Kidney (tissue), 22 donors: ENCODE measurements at places on chromosomes 2 and 18. TPM values are rescaled to one million over a fixed set of nuclear protein-coding genes. Genes with fewer than 3 reads are reported as not detected.

Gene CRYGD
- polyA plus RNA-seq = not detected

DNA sequence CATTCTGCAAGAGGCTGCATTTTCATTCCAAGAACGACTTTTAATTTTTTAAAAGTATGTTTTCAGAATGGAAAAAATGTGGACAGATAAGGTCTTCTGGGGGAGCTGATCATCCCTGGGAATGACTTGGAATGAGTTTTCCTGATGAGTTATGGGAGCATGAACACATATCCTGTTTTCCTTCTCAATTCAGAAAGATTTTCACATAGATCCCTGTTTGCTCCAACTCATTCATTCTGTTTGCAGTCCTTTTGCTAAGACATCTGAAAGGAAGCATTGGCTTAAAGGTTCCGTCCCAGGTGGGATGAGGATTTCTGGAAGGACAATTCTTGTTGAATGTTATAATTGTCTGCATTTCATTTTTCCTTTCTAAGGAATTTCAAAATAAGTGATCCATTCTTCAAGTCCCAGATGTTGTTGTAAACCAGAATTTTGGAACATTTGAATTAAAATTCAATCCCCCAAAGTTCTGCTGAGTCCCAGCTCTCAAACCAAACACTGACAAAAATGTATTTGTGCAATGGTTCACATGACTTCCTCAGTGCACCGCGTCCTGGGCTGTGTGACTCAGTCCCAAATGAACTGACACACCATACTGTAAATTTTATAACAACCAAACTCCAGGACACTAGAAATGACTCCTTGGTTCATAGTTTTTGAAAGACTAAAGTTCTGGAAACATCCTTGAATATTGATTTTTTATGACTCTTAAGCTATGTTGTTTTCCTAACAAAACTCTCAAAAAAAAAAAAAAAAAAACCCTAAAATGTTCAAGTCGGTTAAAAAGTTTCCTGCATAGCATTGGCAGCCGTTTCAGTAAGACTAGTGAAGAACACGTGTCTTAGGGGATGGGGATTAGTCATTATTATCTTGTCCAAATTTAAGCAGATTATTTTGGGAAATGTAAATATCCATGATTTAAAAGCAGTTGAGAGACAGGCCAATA, 281.8 kb upstream of the TCF4 start:
- DNase-seq = no peak

- no peak for DNase-seq
Observed at GRCh38 chr2:137250401-137250800, 485.1 kb downstream of the THSD7B start.

Gene INSIG2
- polyA plus RNA-seq = 18.4 TPM

Gene CACNB4
- polyA plus RNA-seq = 1.3 TPM

DNA sequence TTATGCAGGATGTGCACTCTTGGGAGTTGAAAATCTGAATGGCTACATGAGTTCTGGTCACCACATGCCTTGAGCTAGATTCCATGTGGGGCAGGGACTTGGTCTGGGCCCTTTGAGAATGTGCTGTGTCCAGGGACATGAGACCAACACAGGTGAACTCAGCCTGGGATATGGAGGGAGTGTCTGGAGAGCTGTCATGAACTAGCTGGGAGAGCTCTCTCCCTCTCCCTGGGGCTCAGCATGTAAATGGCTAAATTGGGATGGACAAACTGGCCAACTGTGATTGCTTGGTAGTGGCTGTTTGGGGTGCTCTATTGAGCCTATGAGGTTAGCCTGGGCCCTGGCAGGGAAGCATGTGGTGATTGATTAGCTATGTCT, 105.1 kb upstream of the HS6ST1 start:
- peak; percentile 3 for DNase-seq

- DNase-seq = no peak
Observed at GRCh38 chr2:73290049-73290839, 3.1 kb downstream of the EGR4 start.

Gene CCDC74A
- 10.5 TPM for polyA plus RNA-seq

- no peak for DNase-seq
Observed at GRCh38 chr18:56284319-56284718, 354.1 kb downstream of the TXNL1 start.

DNA sequence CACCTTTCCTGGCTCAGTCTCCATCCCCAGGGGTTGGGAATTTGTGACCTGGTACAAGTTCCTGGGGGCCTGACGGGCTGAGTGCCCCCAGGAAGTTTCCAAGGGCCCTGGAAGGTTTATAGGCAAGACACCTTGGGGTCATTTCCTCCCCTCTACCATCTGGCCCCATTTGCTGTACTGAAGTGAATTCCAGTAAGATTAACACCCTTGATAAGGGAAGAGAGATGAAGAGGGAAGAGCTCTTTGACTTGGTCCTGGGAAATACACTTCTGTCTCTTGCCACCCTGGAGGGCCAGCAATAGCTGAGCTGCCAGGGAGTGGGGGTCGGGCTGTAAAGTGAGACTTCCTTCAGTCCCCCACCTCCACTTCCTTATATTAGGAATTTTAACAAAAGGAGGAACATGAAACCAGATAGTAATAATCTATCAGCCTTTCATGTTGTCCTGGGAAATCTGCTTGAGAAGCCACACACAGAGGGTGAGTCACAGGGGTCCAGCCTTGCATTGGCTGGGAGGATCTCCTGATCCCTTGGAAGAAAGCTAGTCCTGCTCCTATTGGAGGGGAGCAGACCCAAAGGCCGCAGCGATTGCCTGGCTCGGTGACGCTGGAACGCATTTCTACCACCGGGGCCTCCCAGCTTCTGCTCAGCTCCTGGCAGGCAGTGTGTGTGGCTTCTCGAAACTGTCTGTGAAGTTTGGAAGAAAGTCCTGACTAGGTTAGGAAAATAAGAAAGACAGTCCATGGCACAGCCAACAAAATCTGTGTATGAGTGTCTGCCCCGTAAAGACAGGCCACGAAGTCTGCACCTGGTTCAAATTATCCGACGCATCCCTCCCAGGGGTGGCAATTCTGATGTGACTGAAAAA, 87.3 kb downstream of the ACAA2 start:
- no peak for DNase-seq

Gene DNAJC5G
- not detected for polyA plus RNA-seq

GRCh38 chr2:68805025-68805424, 66.2 kb downstream of the BMP10 start:
- DNase-seq = no peak

DNA sequence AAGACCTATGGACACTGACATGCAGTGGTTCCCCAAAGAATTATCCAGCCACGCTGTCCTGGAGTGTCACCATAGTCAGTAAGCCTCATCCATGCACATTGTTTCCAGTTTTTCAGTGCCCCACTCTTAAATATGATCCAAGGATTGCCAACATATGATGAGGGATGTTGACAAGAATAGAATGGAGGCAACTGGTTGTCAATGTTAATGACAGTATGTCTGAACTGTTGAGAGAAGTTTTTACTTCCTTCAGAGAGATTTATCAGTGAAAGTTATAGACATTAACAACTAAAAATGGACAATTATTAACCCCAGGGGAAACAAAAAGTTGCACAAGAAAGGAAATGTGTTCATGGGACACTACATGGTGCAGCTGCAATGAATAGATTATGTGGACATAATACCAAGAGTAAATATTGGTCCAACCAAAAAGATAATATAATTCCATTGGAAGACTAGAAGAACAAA, 69.9 kb downstream of the CYP26B1 start:
- DNase-seq = no peak
